ENCODE measurements at places on chromosomes 6 and 20.

GRCh38 chr20:760751-761417 lies 7.4 kb downstream of the SLC52A3 start:
- no peak for DNase-seq

GRCh38 chr6:114342826-114343781 lies at the start of gene HS3ST5:
TSS of gene HS3ST5 (minus strand) at chr6:114343023. CDS start at chr6:114062845, 280,178 bp downstream.
- DNase-seq = no peak

- peak; percentile 55 for DNase-seq
Measured at GRCh38 chr6:109165392-109165974, 70.2 kb downstream of the CEP57L1 start.

DNA sequence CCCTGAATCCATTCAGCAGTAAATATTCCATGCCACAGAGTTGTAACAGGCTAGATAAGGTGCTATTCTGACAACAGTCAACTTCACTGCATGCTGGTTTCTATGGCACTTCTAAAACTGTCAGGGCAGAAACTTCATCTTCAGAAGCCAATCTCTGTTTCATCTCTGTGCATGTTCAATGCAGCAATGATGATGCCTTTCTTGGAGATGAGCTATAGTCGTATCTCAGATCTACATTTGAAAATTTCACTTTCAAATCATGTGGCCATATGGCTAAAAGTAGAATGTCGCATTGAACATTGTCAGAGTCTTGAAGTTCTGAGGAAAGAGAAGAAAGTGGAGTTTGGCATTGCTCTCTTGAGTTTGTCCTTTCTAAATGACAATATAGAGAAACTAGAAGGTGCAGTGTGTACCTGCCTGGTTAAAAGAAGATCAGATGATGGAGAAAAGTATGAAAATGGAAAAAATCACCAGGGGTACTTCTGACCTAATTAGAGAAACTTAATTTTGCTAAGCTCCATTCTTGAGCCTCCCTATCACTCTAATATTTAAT lies 49.0 kb upstream of the VSTM2L start:
- no peak for DNase-seq

GRCh38 chr20:12638633-12639312 lies 370.0 kb upstream of the SPTLC3 start:
- DNase-seq = no peak

DNA sequence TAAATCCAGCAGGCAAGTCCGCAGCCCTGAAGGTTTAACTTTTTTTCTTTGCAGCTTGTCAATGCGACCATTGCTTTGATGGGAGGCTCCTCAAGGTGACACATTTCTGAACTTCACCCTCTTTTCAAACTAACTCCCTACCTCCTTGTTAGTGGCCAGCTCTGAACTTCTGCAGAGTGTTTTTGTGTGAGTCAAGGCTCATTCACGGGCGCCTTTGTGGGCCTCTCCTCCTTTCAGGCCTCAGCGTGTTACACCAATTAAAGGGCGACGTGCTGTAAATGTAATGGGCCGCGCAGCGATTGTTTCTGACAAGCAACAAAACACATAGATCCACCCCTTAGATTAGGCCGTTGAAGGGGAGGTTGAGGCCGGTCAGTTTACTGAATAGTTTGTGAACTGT lies 45.5 kb upstream of the NR2E1 start:
- no peak for DNase-seq

- DNase-seq = no peak
Measured at GRCh38 chr6:47455533-47456209, 21.9 kb upstream of the CD2AP start.

DNA sequence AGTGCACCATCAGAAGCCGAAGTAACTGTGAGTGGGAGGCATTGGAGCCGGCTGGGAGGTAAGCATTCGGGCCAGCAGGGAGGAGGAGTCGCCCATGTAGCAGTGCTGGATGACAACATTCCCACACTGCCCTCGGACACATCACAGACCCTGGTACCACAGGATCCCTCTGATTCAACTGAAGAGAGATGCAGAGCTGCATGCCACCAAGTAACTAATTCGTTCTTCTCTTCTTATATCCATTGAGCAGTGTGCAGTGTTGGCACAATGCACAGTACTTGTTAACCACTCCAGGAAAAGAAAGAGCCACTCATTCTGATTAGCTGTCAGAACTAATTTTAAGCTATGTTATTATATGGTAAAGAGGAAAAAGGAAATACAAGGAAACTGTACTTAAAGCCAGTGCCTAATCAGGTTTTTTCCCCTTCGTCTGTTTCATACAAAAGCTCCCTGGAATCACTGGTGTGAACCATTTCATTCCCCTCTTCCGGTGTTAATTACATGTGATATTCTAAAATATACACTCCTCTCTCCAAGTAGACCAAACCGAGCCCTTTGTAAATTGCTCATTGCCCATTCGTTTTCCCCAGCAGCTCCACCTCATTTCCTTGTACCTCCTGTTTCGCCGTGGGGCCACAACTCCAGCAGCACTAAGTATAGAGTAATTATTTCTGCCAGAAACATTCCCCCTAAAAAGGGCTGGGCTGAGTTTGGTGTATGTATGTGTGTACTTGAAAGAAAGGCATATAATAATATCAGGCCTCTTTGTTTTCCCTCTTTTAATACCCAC lies 32.4 kb upstream of the ADTRP start:
- DNase-seq = no peak

GRCh38 chr6:318243-318890 lies 26.1 kb downstream of the DUSP22 start:
- no peak for DNase-seq

DNA sequence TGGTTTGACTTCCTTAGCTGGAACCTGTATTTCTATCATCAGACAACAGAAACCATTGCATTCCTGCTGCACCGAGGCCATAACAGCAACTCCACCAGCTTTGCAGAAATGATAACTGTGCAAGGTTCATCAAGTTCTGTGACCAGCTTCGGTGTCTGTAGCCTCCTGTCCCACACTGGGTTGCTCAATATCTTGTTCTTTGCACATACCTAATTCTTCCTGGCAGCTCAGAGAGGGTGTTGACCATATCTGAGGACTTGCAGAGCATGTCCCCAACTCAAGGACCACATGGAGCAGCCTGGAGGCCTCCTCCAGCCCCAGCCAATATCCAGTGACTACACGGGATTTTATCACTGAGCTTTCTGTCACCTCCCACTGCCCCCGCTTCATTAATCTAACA lies 59.3 kb upstream of the SCAF8 start:
- DNase-seq = no peak

- no peak for DNase-seq
Measured at GRCh38 chr20:41453010-41453950, 86.7 kb upstream of the EMILIN3 start.
